ENCODE measurements at places on chromosomes 5 and 9.

DNA sequence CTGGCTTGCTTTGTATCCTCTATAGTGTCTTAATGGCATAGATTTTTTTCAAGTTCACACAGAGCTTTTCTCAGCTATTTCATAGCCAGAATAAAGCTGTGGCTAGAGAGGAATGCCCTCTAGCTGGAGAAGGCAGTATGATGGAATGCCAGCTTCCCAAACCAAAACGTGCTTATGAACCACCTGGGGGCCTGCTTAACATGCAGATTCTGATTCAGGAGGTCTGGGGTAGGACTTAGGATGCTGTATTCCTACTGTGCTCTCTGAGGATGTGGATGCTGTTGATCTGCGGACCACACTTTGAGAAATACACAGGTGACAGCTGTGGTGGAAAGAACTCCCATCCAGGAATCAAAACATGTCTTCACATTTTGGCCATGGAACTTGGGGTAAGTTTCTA is 49.9 kb upstream of the DPYSL3 start:
- no peak for DNase-seq

DNA sequence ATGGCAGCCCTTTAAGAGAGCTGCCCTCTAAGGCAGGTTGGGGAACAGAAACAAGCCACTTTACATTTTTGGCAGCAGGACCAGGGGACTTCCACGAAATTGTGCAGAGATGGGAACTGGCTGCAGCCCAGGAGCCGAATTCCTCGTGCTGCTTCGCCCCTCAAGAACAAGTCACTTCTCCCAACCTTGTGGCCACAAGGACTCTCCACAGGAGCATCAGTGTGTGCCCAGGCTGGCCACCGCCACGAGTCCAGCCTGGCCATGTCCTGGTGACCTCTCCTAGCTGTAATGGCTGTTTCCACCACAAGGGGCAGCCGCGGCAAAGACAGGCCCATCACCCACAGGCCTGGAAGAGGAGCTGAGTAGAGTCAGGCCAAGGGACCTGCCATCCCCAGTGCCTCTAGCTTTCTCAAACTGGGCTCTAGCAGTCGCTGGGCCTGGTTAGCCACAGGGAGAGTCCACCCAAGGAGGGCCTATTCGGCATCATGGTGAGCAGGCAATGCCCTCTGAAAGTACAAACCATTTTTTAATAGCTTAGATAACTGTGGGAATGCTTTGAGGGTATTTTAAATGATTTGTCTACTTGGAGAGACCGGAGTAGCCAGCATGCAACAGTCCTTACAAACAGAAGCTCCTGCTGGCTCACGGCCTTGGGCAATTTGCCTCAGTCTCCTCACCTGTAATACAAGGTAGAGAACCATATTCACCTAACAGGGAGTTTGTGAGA is 129.0 kb downstream of the COL23A1 start:
- no peak for DNase-seq

DNA sequence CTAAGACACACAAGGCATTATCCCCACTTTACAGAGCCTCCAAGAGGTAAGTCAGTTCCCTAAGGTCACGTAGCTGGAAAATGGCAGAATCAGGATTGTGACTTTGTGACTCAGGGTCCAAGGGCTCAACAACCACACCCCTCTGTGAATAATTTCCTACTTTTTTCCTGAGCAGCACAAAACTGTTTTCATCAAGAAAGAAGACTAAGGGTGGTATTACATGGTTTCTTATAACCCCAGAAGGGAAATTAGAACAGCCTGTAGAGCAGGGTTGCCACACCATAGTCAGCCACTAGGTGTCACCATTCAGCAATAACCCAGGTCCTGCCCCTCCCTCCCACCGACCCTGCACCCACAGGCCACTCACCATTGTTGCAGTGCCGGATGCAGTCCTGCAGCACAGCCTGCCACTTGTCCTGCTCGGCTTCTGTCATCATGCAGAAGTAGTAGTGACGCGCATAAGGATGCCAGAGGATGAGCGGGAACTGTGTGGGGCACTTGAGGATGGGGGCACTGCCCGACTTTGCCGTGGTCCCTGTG is 72.1 kb downstream of the LRSAM1 start:
- DNase-seq: no peak

DNA sequence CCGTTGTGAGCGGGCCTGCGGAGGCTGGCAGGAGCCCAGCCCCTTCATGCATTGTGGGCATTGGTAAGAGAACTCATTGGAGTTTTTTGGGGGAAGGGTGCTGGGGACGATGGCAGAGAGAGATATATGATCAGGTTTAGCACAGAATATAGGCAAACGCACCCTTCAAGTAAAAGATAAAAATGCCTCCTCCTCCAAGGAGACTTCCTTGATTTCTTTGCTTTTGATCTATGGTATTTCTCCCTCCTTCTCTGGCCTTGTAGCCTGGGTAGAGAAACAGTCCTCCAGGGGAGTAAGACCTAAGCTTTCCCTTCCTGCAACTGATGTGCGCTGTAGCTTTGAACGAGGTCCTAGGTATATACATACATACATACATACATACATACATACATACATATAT is 960 bp upstream of the PPARGC1B start:
- DNase-seq: no peak

GRCh38 chr5:43412644-43413043 is 453 bp upstream of the CCL28 start:
- DNase-seq: no peak

GRCh38 chr5:36629729-36630128 is 23.3 kb downstream of the SLC1A3 start:
- DNase-seq: no peak
